Omental fat pad (tissue), 4 donors: ENCODE measurements at places on chromosomes 12 and 14.

- no peak for DNase-seq
These were observed 80.7 kb downstream of the RAD51B start for GRCh38 chr14:67900231-67900630.

DNA sequence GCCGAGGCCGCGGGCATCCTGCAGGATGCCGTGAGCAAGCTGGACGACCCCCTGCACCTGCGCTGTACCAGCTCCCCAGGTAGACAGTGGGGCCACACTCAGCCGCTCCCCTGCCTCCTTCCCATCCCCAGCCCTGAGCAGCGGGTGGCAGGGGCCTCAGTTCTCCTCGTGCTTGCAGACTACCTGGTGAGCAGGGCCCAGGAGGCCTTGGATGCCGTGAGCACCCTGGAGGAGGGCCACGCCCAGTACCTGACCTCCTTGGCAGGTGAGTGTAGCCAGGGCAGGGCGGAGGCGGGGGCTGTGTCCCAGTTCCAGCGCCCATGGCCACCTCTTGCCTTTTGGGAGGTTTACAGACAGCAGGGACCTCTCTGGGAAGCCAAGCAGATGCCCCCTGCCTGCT, 22.9 kb downstream of the HIP1R start:
- no peak for DNase-seq

DNA sequence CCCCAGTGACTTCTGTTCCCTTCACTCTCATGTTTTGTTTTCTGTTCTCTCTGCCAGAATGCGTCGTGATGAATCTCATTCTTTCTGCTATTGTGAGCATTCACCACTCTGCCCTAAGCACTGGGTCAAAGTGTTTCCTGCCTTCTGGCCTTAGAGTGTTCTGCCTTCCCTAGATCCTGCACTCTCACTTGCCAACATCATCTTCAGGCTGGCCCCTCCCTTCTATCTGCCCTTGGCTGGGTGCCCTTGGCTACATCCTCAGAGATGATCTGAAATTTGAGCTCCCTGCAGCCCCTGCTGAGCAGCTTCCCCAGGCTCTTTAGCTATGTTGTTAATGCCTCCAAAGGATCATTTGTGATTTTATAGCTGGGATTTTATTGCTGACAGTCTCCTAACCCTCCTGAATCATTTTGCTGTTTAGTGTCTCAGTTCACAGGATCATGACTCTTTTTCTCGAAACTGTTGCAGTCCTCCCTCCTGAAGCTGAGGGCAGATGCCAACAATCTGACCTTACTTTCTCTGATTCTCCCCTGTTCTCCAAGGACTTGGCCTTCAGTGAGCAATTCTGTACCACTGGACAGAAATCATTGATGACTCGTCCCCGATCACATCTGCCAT, 4.5 kb downstream of the DHRS2 start:
- DNase-seq, result no peak

GRCh38 chr12:82279536-82280058, 78.6 kb downstream of the CCDC59 start:
- DNase-seq, result no peak

DNA sequence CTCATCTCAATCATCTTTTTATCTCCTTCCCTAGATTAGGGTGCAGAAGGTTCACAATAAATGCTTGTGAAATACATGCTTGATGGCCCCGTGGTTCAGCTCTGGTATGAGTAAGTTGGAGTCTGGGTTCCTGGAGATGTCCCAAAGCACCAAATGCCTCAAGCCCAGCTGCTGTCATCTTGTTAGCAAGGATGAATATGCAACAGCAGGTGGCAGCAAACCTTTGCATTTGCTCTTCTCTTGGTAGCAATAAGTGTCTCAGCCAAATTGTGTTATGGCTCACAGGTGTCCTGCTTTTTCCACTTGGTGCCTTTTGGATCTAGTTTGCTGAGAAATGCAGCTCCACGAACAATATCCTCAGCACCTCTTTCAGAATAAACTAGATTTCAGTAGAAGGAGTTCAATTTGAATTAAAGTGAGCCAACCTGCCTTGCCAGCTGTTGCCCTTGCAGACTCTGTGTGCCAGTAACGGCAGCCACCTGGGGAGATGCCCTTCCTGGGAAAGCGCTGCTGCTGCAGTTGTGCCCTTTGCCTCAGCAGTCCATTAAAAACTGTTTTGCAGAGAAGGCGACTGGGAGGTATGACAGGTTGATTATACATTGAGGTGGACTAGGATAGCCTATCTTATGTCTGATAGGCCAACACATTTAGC, 417.3 kb downstream of the SNAPC1 start:
- no peak for DNase-seq

- no peak for DNase-seq
These were observed 115.0 kb upstream of the EGLN3 start for GRCh38 chr14:34065690-34066391.
